Kidney glomerular epithelial cell (primary cell): ENCODE measurements at places on chromosomes 3 and 15.

DNA sequence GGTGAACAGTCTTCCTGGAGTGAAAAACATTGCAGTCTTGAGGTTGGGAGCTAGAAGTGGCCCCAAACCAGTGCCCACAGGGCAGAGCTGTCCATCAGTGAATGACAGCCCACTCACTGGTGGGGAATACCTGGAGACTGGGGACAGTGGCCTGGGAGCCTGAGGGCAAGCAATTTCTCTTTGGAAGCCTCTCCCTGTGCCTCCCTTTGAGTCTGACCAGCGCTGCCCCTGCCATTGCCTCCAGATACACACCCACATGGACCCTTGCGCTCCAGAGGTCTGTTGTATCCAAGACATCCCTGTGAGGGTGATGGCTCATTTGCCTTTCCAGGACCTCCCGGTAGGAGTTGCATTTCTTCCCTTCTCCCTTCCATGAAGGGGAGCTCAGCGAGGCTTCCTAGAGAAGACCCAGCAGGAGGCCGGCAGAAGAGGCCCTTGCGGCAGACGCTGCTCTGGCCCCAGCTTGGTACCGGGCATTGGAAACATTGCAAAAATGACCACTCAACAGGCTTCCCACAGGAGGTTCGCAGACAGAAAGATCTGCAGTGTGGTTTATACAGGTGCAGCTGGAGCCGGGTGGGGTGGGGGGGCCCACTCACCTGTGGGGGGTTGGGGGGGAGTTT is 38.5 kb downstream of the KLF13 start:
- DNase-seq = no peak

- DNase-seq = no peak
These were observed 68.6 kb downstream of the ADCY5 start for GRCh38 chr3:123380261-123380660.

- DNase-seq = peak; percentile 36
These were observed 31.5 kb upstream of the SLC2A2 start for GRCh38 chr3:171058058-171058457.

DNA sequence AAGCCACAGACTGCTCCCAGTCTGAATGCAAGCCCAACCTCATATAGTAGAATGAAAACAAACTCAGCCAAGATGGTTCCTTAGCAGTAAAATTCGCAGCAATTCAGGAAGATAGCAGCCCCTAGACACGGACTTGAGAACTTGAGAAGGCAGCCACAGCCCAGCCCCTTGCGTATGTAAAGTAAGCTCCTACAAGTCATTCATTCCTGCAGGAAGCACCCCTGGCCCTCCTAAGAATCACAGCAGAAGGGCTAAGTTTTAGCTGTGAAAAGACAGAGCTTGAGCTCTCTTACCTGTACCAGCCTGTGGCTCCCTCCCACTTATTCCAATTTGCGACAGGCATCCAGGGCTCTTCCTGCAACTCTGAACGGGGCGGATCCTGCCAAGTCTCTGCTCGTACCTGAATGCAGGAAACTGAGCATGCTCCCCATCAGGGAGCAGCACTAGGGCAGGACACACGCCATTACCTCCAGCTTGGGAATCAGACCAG is 136.4 kb downstream of the MAGI1 start:
- peak; percentile 10 for DNase-seq

DNA sequence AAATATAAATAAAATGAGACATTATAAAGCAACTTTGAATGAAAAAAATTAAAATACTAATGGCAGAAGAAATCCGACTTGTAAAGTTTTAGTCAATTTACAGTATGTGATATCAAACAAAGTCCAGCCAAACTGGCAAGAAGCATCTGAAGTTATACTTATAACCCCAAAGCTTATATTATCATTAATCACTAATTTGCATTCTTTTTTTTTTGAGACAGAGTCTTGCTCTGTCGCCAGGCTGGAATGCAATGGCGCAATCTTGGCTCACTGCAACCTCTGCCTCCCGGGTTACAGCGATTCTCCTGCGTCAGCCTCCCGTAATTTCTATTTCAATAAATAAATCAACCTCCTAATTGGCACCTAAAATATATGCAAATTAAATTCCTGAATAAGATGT is 80.1 kb downstream of the AQR start:
- DNase-seq = no peak

DNA sequence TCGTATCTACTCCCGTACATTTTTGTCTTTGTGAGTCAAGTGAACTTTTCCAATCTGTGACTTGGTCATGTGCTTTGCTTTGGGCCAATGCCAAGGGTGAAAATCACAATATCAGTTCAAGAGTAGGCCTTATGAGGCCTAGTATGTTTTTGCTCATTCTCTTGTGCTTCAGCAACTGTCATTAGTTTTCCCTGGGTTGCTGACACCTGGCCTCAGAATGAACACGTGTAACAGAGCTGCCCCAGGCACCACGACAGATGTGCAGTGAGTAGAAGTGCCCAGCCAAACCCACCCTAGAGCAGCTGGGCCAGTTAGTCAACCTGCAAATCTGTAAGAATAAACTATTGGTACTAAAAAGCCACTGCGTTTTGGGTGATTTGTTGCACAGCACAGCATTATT is 460.3 kb upstream of the WNT5A start:
- no peak for DNase-seq

DNA sequence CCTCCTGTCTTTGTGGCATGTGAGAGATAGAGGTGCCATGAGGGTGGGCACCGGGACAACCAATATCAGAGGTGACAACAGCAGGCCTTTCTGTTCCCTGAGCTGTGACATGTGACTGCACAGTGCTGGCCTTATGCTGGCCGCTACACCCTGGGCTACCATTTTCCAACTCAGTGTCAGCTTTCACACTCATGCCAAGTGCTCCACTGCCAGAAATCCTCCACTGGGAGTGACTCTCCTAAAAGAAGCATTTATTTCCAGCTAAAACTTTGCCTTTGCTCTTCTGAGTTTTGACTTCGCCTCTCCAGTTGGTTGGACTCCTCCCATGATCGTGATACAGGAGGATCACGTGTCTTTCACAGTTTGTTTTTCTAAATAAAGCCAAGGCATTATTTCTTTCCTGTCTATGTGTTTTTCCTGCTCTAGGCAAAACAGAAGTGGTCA is 31.4 kb downstream of the CA12 start:
- DNase-seq = no peak

DNA sequence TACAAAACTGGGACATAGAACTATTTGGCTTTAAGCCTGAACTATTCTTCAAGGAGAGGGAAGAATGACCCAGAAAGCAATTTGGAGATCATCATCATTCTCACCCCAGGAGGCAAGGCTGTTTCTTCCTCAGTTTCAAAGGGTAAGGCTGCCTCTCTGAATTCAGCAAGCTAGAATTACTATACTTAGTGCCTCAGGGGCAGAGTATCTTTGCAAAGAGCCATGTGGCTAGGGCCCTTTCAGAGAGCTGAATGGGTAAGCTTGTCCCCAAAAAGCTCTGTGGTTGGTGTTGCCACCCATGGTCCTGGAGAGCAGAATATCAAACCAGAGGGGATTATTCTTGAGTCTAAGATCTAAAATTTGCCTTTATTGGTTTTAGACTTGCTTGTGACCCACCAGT is 720.3 kb upstream of the ARPP21 start:
- DNase-seq = no peak

GRCh38 chr3:81741216-81741615 is 20.2 kb downstream of the GBE1 start:
- no peak for DNase-seq

DNA sequence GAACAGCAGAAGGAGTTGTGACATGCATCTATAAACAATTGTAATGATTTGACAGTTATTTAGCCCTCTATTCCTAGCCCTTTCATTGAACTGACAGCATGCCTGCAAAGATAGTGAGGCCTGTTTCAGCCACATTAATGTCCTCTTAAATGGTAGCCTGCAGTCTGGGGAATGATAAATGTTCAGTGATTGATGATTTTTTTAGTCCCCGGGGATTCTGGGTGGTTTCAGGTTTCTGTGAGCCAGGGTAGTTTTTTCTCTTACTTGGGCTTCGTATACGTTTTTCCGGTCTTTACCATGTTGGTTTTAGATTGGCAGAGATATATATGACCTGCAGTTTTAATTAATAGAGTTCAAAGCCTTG is 172.0 kb downstream of the TCF12 start:
- no peak for DNase-seq

DNA sequence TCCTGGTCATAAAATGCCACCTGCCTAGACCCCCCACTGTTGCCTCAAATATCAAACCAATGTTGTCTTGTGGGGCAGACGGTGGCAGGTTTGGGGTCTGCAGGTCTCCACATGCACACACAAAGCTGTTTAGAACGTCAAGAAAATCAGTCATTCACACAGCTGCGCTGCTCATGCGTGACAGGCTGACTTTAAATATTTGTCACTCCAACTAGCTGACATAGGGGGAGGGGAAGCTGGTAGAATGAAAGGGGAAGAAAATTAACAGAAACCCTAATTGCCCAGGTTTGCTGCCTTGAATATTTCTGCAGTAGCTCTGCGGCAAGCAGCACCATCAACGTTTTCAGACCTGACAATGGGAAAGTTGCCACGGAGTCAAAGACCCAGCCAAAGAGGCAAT is 201.8 kb downstream of the ABHD5 start:
- no peak for DNase-seq

DNA sequence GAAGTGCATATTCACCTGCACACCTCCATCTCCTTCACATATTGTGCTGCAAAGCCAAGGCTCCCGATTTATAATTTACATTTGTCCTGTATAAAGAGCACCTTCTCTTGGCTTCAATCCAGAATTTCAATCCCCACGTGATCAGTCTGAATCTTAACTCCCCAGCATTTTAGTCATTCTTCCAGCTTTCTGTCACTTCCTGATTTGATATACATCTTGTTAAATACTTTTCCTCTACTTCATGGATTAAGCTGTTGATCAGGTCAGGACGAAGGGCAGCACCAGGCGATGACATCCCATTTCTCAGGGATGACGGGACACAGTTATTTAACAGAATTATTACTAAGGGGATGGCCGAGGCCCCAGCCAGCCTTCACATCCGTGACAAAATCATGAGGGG is 212.5 kb downstream of the EPHB1 start:
- DNase-seq = peak; percentile 71

GRCh38 chr3:89613241-89613640 is 505.8 kb downstream of the EPHA3 start:
- no peak for DNase-seq

DNA sequence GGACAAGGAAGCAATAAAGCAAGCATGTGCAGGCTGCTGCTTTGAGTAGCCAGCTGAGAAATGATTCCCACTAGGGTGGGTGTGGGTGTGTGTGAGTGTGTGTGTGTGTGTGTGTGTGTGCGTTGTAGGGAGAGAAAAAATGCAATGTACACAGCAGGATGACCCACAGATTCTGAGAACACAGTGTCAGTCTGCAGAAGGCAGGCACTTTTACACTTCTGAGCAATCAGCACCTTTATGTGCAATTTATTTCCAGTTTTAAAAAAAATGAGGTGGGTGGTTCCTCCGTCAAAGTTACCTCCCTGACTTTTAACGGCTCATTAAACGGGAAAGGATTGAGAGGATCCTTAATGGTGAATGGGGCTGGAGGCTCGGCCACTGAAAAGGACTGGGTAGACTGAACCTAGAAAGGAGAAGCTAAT is 38.5 kb upstream of the LIPC start:
- DNase-seq = peak; percentile 79

- DNase-seq = no peak
These were observed 179.6 kb downstream of the EPHB1 start for GRCh38 chr3:134974624-134975023.

GRCh38 chr3:148173851-148174250 is 523.9 kb upstream of the AGTR1 start:
- no peak for DNase-seq

DNA sequence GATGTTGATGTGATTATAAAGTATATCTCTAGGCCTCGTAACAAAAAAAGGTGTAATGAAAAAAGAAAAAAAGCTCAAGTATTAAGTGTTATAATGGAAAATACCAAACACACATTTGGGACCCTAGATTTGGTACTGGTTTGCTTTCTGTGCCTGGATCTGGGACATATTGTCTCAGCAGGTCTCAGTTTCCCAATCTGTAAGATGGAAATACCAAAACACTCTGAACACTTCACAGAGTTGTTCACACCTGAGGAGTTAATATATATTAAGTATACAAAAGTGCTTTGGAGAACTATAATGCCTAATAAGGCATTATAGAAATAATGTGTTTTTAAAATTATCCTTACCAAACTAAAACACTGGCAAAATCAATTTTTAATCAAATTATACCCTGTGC is 60.0 kb downstream of the CLASP2 start:
- no peak for DNase-seq

DNA sequence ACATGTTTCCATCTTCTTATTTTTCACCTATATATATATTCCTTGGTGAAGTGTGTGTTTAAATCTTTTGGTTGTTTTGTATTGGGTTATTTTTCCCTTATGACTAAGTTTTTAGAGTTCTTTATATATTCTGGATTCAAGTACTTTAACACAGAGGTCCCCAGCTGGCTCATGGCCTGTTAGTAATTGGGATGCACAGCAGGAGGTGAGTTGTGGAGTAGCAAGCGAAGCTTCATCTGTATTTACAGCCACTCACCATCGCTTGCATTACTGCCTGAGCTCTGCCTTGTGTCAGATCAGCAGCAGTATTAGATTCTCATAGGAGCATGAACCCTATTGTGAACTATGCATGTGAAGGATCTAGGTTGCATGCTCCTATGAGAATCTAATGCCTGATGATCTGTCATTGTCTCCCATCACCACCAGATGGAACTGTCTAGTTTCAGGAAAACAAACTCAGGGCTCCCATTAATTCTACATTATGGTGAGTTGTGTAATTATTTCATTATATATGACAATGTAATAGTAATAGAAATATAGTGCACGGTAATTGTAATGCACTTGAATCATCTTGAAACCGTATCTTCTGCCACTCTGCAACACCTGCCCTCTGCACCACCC is 151.6 kb downstream of the RSRC1 start:
- no peak for DNase-seq

DNA sequence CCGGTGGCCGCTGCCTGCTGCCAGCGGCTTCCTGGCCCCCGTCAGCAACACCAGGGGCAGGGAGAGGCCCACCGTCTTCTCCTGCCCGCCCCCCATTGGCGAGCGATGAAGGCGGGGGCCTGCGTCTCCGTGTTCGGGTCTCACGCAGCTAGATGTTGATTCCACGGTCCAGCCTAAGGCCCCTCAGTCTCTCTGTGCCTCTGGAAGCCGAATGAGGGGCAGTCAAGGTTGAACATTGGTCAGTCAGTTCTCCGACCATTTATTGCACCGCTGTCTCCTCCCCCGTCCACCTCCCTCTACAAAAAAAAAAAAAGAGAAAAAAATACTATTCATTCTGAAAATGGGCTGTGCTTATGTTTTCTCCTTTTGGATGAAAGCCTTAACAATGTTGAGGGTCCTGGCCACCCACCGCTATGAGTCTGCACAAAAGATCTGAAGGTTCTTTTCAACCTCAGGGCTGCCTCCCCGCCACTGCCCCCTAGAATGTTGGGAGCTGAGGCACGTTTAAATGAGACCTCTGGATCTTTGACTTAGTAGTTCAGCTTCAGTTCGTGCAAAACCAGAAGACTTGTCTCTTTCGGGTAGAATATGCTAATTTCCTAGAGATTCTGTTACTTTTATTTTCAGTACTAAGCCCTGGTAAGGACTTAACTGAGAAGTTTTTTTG is 736 bp downstream of the IREB2 start:
- no peak for DNase-seq

GRCh38 chr3:65833761-65834505 is 204.8 kb downstream of the MAGI1 start:
- peak; percentile 63 for DNase-seq
